ENCODE measurements at places on chromosomes 5 and 9.

GRCh38 chr9:107486674-107487520 is 2.7 kb downstream of the KLF4 start:
- no peak for DNase-seq

DNA sequence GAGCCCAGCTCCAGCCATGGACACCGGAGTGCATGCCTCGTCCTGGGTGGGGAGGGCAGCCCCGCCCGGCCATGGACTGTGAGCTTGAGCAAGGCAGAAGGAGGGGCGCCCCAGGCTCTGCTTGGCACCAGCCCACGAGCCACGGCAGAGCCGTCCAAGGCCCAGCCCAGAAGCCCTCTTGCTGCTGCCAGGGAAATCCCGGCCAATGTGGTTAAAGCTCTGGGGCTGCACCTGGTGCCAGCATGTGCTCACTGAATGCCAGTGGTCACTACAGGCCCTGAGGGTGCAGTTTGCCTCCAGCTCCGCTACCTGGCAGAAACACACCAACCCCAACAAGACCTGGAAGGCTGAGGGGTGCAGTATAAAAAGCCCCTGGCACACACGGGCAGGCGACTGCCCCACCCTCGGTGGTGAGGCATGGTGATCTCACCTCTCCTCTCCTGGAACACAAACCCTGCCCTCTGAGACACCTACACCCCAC is 11.8 kb downstream of the BRD3 start:
- DNase-seq = no peak

- no peak for DNase-seq
Measured at GRCh38 chr9:77729177-77729576, 81.1 kb upstream of the GNA14 start.

DNA sequence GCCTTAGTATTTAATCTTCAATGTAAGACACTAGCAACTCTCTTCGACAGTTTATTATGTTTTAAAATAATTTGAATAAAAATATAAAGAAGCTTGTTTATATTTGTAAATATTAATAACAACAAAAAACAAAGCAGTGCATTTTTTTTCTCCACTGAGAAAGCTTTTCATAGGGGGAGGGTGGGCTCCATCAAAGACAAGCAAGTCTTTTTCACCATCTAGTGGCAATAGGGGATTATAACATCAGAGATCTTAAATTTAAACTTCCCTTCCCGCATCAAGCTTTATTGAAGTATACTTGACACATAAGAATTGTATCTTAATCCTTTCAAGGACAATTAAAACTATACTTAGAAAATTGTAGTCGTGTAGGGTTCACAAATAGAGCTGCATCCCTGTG is 9.3 kb upstream of the OR13F1 start:
- peak; percentile 17 for DNase-seq

DNA sequence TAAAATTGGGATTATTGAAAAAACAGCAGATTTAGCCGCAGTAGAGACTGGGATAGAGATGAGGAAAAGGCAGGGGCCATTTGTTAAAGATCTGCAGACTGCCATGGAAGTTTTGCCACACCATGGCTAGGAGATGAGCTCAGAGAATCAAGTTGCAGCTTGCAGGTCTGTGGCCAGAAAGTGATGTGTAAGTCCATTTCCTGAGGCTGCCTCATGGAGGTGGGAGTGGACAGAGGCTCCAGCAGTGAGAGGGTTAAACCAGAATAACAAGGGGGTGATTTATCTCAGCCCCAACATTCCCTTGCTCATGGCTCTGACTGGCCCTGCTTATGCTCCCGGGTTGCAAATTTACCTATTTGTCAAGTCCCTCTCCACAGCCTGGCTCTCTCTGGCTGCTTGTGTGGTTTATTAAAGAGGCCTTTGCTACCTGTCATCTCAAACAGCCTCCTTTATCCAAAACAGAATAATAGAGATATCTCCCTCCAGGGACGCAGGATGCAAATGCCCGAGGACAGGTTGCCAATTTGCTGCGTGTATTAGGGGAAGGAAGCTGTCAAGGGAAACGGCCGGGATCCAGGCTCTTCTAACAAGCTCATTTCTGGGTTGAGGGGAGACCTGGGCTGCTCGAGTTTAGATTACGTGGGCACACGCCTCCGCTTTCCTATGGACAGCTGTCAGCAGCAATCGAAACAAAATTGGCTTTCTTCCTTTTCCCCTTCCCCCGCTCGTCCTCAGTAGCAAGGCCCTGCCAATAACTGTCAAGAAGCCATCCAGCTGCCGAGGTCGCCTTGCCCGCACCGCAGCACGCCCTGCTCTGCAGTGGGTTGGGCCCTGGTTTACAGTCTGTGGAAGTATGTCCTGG is 72.8 kb upstream of the PITX1 start:
- DNase-seq = no peak

DNA sequence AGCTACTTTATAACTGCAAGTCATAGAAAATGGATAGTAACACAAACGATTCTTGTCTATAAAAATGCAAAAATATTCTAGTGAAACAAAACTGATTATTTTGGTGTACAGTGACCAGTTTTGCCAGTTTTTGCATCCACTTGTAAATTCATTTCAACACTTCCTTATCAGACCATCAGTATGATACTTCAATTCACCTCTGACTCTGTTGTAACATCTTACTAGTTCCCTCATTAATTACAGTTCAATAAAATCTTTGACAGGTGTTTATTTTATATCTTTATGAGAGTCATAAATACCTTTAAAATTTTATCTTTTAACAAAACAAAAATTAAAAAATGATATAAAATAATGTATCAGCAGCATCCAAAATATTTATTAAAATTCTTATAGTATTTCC is 13.1 kb upstream of the PTCH1 start:
- DNase-seq = no peak
